ENCODE measurements at places on chromosomes 1 and 21. TPM values are rescaled to one million over a fixed set of nuclear protein-coding genes. Genes with fewer than 3 reads are reported as not detected.

The TEKT2 gene
- total RNA-seq: 0.81 TPM

The IVL gene
- not detected for total RNA-seq

GRCh38 chr1:55235722-55236121, 20.6 kb upstream of the USP24 start:
- H3K4me3 ChIP-seq: no peak overlapping the region
- no peaks in the 10 kb centered on the region for H3K4me1 ChIP-seq
- H3K27me3 ChIP-seq: peaks cover 8% of the 10 kb centered on the region
- H3K36me3 ChIP-seq: no peaks in the 10 kb centered on the region
- no peak for DNase-seq

DNA sequence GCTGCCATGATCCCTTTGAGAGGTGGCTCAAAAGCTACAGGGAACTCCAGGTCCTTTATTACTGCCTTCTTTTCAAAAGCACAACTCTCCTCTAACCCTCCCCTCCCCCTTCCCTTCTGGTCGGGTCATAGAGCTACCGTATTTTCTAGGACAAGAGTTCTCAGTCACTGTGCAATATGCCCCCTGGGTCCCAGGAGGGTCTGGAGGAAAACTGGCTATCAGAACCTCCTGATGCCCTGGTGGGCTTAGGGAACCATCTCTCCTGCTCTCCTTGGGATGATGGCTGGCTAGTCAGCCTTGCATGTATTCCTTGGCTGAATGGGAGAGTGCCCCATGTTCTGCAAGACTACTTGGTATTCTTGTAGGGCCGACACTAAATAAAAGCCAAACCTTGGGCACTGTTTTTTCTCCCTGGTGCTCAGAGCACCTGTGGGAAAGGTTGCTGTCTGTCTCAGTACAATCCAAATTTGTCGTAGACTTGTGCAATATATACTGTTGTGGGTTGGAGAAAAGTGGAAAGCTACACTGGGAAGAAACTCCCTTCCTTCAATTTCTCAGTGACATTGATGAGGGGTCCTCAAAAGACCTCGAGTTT, 3.1 kb downstream of the BTG2 start:
- peaks cover 61% of the 10 kb centered on the region for H3K4me1 ChIP-seq
- peak overlapping the region; percentile 100 for H3K4me3 ChIP-seq
- H3K27me3 ChIP-seq: no peaks in the 10 kb centered on the region
- peak overlapping the region; percentile 97 for H3K27ac ChIP-seq
- DNase-seq: no peak
- H3K36me3 ChIP-seq: peaks cover 47% of the 10 kb centered on the region

- no peak for DNase-seq
- peak overlapping the region; percentile 54 for H3K27ac ChIP-seq
- H3K4me3 ChIP-seq: peak overlapping the region; percentile 60
- H3K27me3 ChIP-seq: no peaks in the 10 kb centered on the region
- H3K4me1 ChIP-seq: peaks cover 6% of the 10 kb centered on the region
- peaks cover 66% of the 10 kb centered on the region for H3K36me3 ChIP-seq
Observed at GRCh38 chr1:110012100-110012780, 22.2 kb upstream of the STRIP1 start.

Measured in CD4-positive, CD25-positive, alpha-beta regulatory T cell (primary cell).